ENCODE measurements at places on chromosomes 13 and 19. TPM values are rescaled to one million over a fixed set of nuclear protein-coding genes. Genes with fewer than 3 reads are reported as not detected.
A peak's percentile ranks its signal among the peaks of the same experiment; 100 is the strongest.

Gene CCL25
- total RNA-seq = not detected

Gene THSD8
- total RNA-seq = not detected

Gene LHB
- total RNA-seq = not detected

Gene NLRP9
- total RNA-seq = not detected

Gene RNF126
- total RNA-seq = 28.9 TPM

Gene ZNF547
- total RNA-seq = 4.1 TPM

Gene ZNF135
- 4.3 TPM for total RNA-seq

Gene KANK3
- total RNA-seq = 0.09 TPM

Gene LGALS16
- total RNA-seq = not detected

Gene ADGRE3
- not detected for total RNA-seq

Gene MBD3L3
- total RNA-seq = not detected

Gene RFX1
- 3.6 TPM for total RNA-seq

Gene RCBTB2
- total RNA-seq = 7.0 TPM

Gene LAIR1
- not detected for total RNA-seq

Gene SLC6A16
- not detected for total RNA-seq

Gene CCDC122
- total RNA-seq = 1.1 TPM

Gene CACTIN
- total RNA-seq = 15.7 TPM

Gene CD70
- 0.09 TPM for total RNA-seq

- DNase-seq = no peak
These were observed 242.2 kb downstream of the B3GLCT start for GRCh38 chr13:31441800-31442510.

GRCh38 chr19:19417628-19418245, 12.3 kb downstream of the GATAD2A start:
- no peak for DNase-seq

DNA sequence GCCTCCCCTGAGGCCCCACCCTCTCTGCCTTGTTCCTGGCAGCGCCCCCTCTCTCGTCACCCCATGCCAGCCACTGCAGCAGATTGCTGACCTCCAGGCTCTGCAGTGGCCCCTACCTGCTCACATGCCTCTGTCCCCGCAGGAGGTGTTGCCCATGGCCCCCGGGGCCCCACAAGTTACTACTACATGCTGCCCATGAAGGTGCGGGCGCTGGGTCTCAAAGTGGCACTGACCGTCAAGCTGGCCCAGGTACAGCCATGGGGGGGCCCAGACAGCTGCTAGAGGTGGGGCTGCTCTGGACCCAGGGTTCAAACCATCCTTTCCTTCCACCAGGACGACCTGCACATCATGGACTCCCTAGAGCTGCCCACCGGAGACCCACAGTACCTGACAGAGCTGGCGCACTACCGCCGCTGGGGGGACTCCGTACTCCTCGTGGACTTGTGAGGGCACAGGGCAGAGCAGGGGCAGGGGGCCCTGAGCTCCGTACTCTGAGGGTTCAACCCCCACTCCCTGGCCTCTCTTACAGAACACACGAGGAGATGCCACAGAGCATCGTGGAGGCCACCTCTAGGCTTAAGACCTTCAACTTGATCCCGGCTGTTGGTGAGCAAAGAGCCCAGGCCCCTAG, 6.2 kb downstream of the MRPL4 start:
- no peak for DNase-seq

DNA sequence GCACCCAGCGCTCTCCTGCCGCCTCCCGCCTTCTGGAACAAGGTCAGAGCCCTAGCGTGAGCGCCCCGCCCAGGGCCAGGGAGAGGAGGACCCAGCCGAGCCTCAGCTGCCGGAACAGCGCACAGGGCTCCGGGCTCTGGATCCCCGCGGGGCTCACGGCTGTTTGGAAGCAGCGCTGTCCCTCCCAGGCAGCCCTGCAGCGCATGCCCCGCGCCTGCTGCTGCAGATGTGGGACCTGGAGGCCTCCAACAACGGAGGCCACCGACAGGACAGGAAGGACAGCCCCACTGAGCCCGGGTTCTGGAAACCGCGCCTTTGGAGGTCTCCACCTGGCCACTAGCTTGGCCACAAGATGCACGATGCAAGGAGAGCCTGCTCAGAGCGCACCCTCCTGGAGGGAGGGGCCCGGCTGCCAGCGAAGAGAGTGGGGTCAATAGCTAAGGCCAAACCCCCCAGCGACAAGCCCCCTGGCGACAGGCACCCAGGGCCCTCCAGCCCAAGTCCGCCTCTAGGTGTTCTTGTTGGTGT, 12.6 kb downstream of the ZSCAN18 start:
- DNase-seq = no peak

GRCh38 chr19:13574933-13575332, 68.7 kb upstream of the CACNA1A start:
- peak; percentile 21 for DNase-seq

GRCh38 chr19:13430790-13431582, 75.3 kb downstream of the CACNA1A start:
- peak; percentile 51 for DNase-seq

DNA sequence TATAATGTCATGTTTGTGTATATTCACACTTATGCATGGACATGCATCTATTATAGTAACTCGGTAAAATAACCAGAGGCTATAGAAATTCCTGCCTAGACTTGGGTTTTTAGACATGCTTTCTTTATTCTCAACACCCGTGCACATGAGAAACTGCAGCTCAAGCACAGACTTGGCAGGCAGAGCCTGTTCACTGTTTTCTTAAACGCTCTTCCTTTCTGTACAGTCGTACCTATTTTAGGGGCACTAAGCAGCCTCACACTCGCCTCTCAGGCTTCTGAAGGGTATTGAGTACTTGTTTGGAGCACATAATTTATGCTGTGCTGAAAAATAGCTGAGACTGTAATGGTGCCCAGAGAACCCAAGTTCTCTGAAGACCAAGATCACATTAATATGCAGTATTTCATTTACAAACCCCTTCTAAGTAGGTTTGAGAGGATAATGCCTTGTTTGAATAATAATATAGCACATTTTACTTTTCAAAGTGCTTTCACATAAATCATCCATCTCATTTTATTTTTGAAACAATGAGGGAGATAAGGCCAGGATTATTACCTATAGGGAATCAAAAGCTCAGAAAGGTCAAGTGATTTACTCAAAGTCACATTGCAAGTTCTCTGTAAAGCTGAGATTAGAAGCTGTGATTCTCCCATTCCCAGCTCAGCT, 429.9 kb downstream of the SPRY2 start:
- DNase-seq = peak; percentile 14

DNA sequence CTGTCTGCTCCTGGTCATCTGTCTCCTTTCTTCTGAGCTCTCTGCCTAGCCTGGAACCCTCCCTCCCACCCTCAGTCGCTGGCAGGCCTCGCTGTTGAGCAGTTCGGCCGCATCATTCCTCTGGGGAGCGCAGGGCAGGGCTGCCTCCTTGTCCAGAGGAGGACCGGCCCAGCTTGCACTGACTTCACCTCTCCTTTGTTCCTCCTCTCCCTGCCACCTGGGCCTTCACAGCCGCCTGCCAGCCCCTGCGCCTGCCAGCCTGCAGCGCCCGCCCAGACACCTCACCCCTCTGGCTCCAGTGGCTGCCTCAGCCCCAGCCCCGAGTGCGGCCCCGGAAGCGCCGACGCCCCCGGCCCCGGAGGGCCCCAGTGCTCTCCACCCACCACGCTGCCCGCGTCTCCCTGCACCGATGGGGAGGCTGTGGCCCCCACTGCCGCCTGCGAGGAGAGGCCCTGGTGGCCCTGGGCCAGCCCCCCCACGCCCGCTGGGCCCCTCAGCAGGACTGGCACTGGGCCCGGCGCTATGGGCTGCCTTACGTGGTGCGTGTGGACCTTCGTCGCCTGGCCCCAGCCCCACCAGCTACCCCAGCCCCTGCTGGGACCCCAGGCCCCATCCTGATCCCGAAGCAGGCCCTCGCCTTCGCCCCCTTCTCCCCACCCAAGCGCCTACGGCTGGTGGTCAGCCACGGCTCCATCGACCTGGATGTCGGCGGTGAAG, 7.2 kb downstream of the KMT5C start:
- DNase-seq = peak; percentile 47

GRCh38 chr19:29887442-29887855, 54.6 kb upstream of the URI1 start:
- peak; percentile 14 for DNase-seq

DNA sequence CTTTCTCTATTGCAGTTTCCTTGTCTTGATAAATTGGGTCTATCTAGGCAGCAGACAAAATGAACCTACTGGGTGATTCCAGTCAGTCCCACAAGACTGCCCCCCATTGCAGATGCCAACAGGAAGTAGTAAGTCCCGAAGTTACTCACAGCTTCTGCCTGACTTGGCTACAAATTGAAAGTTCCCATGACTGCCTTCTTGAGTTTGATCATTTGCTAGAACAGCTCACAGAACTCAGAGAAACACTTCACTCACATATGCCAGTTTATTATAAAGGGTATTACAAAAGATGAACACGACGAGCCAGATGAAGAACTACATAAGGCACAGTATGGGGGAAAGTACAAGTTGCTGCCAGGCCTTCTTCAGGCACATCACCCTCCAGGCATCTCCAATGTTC, 50.0 kb downstream of the TEX26 start:
- no peak for DNase-seq

- DNase-seq = peak; percentile 65
These were observed 729.0 kb downstream of the PCDH9 start for GRCh38 chr13:66501181-66501580.

GRCh38 chr13:99991013-99991827, 9.6 kb downstream of the ZIC2 start:
- DNase-seq = no peak

- peak; percentile 75 for DNase-seq
These were observed 154.2 kb upstream of the MAB21L1 start for GRCh38 chr13:35630551-35631275.

DNA sequence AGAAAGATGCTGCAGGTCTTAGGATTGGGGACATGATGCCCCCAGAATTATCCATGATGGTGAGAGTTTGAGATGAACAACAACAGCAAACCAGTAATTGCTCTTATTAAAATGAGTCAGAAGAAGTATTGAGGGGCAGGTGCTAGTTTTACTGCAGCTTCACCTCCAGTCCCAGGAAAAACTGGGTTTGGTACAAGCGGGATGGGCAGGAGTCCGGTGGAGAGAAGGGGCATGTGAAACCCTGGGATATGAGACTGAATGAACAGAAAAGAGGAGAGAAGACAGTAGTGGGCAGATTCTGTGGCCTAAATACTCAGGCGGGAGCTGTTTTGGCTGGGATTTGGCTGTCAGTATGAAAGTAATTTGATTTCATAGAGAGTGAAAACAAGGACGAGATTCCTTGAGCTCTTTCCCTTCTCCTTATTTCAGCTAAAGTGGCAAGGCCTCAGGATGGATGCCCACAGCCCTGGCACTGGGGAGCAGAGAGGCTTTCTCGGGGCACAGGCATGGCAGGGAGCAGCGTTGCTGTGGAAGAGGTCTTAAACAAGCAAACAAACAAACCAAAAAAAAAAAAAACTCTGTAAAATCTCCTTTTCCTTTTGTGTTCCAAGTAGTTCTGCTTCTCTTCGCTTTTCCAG, 30.7 kb downstream of the NFIX start:
- DNase-seq = peak; percentile 36

GRCh38 chr19:44746946-44747738, 1.4 kb upstream of the BCL3 start:
- peak; percentile 95 for DNase-seq

- peak; percentile 52 for DNase-seq
These were observed 7.1 kb upstream of the PNMA8A start for GRCh38 chr19:46478356-46478986.

- DNase-seq = no peak
These were observed 152.2 kb downstream of the DCT start for GRCh38 chr13:94327318-94327717.

DNA sequence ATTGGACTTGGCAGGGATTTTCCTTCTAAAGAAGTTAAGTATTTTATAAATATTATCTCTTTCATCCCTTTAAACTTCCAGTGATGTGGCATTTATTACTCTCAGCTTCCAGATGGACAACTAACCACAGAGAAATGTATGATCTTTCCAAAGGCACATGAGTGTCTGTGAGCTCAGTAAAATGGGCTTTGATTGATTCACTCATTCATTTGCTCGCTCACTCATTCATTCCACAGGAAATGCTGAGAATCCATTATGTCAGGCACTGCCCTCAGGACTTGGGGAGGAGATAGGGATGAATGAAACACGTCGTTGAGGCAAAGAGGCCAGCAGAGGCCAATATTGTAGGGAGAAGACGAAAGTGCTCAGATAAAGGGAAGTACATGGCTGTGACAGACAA, 359.3 kb downstream of the EFNB2 start:
- DNase-seq = no peak

GRCh38 chr19:4038057-4038456, 28.6 kb downstream of the ZBTB7A start:
- DNase-seq = no peak

GRCh38 chr19:47765523-47766358, 12.8 kb upstream of the SELENOW start:
- DNase-seq = peak; percentile 55

- DNase-seq = no peak
These were observed 380.7 kb downstream of the SLITRK5 start for GRCh38 chr13:88051746-88052482.

GRCh38 chr13:110495376-110495775, 66.1 kb downstream of the RAB20 start:
- DNase-seq = no peak

DNA sequence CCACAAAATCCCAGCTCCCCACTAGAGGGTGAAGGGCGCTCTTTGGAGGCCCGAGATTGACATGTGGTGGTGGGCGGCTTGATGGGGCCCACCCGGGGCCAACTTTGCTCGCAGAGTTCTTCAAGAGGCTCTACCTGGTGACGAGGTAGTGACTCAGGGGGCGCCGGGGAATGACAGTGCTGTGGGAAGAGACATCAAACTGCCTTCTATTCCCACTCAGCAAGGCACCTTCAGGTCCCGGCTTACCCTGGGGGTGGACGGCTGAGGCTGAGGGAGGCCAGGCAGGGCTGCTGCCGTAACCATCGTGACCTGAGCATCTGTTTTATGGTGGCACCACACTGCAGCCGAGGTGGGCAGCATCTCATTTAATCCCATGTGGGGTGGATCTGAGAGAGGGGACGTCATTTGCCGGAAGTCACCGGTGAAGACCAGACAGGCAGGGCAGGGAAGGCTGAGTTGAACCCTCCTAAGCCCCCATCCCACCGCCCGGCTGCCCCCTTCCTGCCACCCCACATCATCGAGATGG, 1.6 kb downstream of the LINGO3 start:
- DNase-seq = no peak

- DNase-seq = no peak
These were observed 4.6 kb downstream of the TCF3 start for GRCh38 chr19:1647501-1648458.

- DNase-seq = no peak
These were observed at the start of gene SLC10A2 for GRCh38 chr13:103066079-103066780. Gene SLC10A2, minus strand, starts transcription at chr13:103066417. Its CDS starts 168 bp downstream, at chr13:103066249.

DNA sequence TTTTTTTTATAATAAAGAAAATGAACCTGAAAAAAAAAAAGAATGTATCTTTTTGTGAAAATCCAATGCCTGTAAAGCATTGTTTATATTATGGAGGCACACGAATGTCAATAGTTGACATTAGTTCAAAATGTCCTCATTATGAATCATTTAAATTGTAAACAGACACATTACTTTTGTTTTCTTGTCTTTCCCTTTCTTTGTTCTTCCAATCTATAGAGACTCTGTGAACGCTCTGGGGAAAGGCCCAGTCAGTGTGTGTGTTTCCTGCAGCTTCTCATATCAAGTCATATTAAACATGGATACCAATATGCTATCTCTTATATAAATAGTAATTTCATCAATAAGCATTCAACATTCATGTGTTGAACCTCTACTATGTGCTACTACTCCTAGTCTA, 193.1 kb downstream of the KCTD12 start:
- DNase-seq = no peak

- DNase-seq = no peak
These were observed 2465.1 kb upstream of the PCDH20 start for GRCh38 chr13:63880705-63881104.

GRCh38 chr13:23671377-23671776, 101.2 kb downstream of the TNFRSF19 start:
- peak; percentile 55 for DNase-seq

All from fibroblast of the aortic adventitia (primary cell).